ENCODE measurements at places on chromosomes 5 and 9. TPM values are rescaled to one million over a fixed set of nuclear protein-coding genes. Genes with fewer than 3 reads are reported as not detected.

DNA sequence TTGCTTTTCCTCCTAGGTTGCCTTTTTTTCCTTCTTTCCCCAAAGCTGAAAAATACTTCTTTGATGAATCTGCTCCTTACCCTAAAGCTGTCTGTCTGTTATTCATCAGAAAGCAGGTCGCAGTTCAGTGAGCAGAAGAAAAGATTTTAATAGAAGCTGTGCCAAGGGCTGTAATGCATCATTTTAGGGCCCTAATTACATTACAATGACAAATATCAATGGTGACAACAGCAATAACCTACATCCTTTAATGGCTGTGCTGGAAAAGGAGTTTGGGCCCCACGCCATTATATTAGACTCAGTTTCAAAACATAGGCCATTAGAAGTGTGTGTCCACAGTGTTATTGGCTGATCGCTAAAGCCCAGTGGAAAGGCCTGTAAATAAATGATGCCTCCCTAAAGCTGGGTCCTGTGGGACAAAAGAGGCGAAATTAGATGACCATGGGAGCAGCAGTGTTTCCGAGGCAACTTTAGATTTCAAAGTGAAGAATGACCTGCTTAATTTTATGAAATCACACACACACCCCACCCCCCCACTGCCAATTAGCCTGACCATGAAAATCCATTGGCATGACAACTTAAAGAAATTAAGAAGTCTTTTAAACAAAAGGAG, 38.4 kb downstream of the TLE4 start:
- no peaks in the 10 kb centered on the region for H3K27me3 ChIP-seq
- H3K4me3 ChIP-seq, result no peak overlapping the region

GRCh38 chr5:8685704-8686103, 816.8 kb downstream of the MTRR start:
- H3K36me3 ChIP-seq, result no peaks in the 10 kb centered on the region
- no peak for DNase-seq
- no peaks in the 10 kb centered on the region for H3K4me1 ChIP-seq

GRCh38 chr9:106701611-106702010, 161.4 kb upstream of the ZNF462 start:
- H3K4me3 ChIP-seq, result no peak overlapping the region
- peaks cover 9% of the 10 kb centered on the region for H3K4me1 ChIP-seq
- no peaks in the 10 kb centered on the region for H3K36me3 ChIP-seq
- no peak overlapping the region for H3K27ac ChIP-seq

DNA sequence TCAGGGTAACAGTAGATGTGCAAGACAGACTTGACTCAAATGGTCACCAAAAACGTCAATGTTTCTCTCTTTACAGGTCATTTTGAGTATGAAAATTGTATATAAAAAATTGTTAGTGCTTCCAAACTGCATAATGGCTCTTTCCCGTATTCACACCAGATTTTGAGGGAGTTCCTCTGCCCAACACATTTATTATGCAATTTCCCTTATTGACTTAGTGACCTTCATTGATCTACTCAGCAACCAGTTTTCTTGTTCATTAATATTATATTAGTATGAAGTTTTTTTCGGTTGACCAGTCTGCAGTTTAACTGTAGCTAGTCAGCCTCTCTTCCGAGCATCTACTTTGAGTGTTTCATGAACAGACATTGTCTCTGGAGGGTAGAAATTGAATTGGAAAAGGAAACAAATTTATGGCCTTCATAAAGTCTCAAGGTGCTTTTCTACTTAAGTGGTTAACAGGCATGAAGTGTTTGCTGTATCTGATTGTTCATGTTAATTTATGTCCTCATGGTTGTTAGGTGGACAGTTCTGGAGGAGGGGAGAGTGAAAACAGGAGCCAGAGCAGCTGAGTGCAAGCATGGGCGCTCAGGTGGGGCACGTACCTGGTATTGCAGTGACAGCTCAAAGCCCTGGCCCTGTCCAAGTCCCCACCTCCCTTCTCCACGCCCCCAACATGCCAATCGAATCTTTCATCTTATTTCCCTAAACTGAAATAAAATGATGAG, 240.2 kb downstream of the RFK start:
- H3K4me3 ChIP-seq, result no peak overlapping the region
- H3K27me3 ChIP-seq, result no peaks in the 10 kb centered on the region
- H3K4me1 ChIP-seq, result no peaks in the 10 kb centered on the region

DNA sequence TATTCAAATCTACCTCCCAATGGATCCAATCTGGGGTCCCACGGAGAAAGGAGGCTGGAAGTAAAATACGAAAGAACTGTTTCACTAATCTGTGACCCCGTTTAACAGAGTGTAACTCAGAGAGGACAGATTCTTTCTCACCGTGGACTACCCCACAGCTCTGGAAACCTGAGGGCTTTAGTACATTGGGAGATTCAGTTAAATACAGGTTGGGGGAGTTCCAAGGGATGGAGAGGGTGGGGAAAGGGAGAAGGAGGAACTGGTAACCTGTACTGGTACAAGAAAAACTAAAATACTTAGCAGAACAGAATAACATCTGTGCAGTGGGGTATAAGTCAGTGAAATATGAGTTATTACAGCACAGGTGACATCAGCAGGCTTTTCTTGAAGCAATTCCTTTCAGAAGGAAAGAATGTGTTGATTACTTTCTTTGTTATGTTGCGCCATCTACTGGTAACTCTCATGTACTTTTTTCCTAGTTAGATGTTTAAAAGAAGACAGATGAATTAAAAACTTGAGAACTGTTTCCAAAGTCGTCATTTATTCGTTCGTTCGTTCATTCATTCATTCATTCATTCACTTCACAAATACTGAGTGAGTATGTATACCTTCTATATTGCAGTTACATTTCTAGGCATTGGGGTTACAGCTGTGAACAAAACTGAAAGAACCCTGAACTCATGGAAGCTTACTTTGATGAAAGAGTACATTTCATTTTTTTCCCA, 30.0 kb upstream of the STOM start:
- no peaks in the 10 kb centered on the region for H3K27me3 ChIP-seq
- H3K27ac ChIP-seq, result no peak overlapping the region
- no peak overlapping the region for H3K4me3 ChIP-seq

DNA sequence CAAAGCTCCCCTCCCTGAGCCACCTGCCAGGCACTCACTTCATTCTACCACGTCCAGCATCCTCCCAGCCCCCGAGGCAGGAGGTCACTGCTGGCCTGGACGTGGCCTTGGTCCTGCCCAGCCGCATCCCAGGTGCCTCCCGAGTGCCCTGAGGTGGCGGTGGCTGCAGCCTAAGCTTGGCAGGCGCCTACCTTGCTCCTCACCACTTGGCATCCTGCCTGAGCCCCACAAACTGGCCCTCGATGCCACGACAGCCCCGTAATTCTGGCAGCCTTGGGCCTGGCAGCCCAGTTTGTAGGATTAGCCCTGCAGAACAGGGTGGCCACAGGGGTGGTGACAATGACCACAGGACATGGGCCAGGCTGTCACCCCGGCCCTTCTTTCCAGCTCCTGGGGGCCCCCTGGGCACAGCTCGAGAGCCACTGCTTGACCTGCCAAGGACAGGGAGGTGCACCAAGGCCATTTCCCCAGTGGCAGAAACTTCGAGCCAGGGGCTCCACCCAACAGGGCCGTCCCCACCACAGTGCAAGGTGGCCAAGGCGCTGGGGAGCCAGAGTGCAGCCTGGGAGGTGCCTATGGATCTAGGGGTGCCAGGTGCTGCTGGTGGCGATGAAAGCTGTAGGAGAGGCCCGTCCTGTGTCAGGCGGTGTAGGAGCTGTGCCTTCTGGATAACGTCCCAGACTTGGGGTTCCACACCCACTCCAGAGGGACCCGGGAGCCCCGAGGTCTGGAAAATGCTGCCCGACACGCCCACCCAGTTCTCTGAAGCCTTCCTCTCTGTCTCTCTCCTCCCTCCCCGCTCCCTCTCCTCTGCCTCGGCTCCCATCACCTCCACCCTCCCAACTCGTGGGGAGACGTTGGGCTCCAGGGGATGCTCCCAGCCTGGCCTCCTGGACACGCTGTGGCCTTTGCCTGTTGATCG, 18.4 kb downstream of the NKD2 start:
- peak; percentile 72 for DNase-seq
- peaks cover 7% of the 10 kb centered on the region for H3K4me1 ChIP-seq
- H3K27ac ChIP-seq, result no peak overlapping the region
- no peak overlapping the region for H3K4me3 ChIP-seq

- H3K4me1 ChIP-seq, result peaks cover 4% of the 10 kb centered on the region
- H3K4me3 ChIP-seq, result no peak overlapping the region
- DNase-seq, result no peak
- H3K36me3 ChIP-seq, result no peaks in the 10 kb centered on the region
These were observed 148.3 kb upstream of the PIK3R1 start for GRCh38 chr5:68067291-68067690.

DNA sequence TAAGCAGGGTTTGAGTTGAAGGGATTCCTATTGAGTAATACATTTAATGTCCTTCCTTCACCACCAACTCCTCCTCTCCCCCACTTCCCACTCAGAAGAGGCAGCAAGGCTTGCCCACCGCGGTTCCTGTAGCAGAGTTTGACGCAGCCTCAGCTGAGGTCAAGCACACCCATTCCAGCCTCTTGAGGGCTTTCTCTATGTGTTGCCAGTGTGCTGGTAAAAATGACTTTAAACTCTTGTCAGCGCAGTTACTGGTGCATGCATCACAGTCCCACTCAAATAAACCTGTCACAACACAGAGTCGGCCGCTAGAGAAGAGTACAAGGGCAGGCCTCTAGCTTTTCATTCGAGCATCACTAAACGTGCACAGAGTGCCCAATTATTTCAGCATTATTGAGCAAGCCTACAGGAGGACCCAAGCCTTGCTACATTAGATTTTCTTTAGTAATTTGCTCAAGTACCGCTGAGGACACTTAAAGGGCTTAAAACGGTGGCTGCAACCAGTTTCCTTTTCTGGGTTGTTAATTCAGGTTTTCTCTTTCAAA, 79.6 kb downstream of the TLE4 start:
- no peak for DNase-seq
- no peaks in the 10 kb centered on the region for H3K27me3 ChIP-seq
- H3K4me3 ChIP-seq, result no peak overlapping the region
- no peaks in the 10 kb centered on the region for H3K4me1 ChIP-seq
- peaks cover 5% of the 10 kb centered on the region for H3K36me3 ChIP-seq
- no peak overlapping the region for H3K27ac ChIP-seq

DNA sequence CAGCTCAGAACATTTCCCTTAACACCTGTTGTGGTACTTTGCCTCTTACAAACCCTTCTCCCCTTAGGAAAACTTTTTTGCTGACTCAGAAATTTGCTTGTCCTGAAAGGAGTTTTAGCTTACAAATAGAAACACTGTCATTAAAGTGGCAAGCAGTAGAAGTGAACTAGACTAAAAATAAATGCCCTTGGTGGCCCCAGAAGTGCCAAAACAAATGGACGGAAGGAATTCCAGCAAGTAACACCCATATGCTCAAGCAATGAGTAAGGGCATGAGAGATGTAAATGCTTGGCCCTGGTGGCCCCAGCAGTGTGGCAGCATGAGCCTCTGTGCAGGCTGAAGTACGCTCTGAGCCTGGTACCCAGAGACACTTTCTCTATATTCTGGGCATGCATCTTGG, 8.6 kb downstream of the VLDLR start:
- no peak for DNase-seq
- H3K27ac ChIP-seq, result no peak overlapping the region
- no peaks in the 10 kb centered on the region for H3K36me3 ChIP-seq
- H3K4me1 ChIP-seq, result no peaks in the 10 kb centered on the region

DNA sequence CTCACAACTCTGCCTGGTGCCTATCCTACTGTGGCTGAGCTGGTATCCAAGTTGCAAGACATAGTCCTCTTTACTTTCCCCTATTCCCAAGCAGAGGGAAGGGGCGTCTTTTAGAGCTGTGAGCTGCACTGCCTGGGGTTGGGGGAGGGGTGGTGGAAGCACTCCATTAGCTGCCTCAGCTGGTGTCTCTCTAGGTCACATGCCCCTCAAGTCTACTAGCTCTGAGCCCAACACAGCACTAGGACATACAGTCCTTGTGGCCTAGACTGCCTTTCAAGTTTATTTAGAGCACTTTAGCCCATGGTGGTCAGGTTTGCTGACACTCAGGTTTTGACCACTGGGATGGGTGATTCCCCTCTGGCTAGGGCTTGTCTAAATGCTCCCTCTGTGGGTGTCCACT, 54.7 kb downstream of the SREK1 start:
- no peak overlapping the region for H3K4me3 ChIP-seq
- no peaks in the 10 kb centered on the region for H3K36me3 ChIP-seq
- H3K27ac ChIP-seq, result no peak overlapping the region

DNA sequence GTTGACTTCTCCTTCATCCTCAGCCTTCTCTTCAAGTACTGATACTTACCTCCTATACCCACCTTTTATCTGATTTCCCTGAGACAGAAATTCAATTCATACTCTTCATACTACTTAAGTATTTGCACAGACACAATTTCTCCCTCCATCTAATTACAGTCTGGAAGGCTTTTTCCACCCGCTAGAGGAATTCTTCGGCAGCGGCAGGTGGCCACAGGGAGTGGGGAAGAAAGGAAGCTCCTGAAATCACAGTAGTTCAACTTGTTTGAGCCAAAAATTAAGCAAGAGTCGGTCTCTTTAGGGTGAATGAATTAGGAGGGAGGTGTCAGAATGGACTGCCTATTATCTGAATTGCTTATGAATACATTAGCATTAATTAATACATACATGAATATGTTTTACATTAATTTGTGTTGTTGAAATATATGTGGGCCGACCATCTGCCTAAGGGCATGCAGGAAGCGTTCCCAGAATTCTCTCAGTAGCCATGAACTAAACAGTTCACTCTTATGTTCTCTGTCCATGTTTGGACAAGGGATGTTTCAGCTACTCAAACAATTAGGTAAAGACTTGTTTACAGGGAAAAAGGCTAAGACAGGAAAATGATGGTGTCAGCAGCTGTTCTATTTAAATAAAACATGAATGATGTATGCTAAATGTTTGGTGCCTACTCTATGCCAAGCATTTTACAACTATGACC, 101.4 kb upstream of the SMARCA2 start:
- no peak for DNase-seq
- H3K4me3 ChIP-seq, result no peak overlapping the region
- peaks cover 14% of the 10 kb centered on the region for H3K4me1 ChIP-seq

DNA sequence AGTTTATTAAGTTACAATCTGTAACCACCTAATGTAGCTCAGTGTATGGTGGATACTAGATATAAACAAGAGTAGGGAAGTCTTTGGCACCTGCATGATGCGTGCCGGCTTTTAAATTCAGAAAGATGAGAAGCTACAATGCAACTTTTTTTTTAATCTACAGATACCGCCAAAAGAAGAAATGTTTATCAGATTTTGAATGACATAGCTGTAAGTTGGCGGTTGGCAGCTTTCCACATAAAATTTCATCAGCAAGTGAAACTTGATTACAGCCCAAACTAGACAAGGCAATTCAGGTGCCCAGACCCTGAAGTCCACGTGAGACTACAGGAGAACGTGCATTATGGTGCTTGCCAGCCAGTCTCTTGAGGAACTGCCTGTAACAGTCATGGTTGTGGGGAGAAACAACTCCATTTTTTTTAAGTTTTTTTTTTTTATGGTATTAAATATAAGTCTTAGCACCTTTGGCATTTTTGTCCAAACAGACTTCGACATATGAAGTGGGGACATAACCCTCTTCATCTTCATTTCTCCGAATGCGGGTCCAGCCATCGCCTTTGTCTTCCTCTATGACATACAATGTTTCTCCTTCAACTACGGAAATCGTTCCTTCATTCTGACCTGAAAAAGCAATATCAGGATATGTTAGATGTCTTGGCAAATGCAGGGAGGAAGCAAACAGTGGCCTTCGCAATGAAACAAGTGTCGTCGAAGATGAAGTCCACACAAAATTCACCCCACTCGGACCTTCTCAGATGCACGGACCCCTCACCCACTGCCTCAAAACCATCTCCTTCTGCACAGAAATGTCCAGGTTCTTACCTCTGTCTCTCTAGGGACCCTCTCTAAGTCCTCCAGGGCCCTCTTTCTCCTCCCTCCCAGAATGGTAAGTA, 60.4 kb downstream of the USP20 start:
- peaks cover 48% of the 10 kb centered on the region for H3K36me3 ChIP-seq
- DNase-seq, result no peak
- H3K27ac ChIP-seq, result no peak overlapping the region
- H3K27me3 ChIP-seq, result no peaks in the 10 kb centered on the region
- H3K4me3 ChIP-seq, result no peak overlapping the region

PCDHGC4 gene
- 2.7 TPM for total RNA-seq

IRX1 gene
- 7.9 TPM for total RNA-seq
